Panc1 (cell line): ENCODE measurements at places on chromosomes 3 and 15.
A peak's percentile ranks its signal among the peaks of the same experiment; 100 is the strongest.

DNA sequence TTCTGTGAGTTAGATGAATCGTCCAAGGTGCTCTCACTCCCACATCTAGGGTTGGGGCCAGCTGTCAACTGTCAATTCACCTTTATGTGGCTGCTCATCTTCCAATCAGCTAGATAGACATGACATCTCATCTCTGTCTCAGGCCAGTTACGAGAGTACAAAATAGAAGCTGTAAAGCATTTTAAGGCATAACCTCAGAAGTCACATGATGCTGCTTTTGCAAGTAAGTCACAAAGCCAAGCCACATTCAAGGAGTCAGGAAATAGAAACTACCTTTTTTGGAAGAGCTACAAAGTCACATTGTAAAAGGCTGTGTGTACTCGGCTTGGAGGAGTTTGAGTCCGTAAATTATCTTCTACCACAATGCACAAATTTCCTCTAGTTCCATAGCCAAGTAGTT is 5.1 kb upstream of the CCR1 start:
- DNase-seq = no peak

DNA sequence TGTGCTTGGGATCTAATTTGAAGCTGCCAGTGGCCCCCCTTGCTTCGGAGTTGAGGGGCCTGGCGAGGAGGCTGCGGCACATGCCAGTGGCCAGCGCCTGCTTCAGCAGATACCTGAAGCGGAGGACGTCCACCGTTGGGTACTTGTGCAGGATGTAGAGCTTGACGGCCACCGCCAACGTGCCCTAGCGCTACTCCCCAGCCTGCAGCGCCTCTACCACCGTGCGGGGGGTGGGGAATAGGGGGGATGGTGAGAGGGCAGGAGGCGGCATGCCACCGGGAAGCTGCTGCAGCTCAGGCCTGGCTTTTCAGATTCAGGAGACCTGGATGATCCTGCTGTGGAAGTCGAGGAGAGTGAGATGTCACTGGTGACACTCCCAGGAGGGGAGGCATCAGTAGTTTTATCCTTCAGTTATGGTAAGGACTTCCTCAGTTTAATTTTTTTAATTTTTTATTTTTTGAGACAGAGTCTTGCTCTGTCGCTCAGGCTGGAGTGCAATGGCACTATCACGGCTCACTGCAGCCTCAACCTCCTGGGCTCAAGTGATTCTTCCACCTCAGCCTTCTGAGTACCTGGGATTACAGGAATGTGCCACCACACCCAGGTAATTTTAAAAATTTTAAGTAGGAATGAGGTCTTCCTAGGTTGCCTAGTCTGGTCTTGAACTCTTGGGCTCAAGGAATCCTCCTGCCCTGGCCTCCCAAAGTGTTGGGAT is 150.6 kb upstream of the FRMD4B start:
- no peak for DNase-seq

- no peak for DNase-seq
These were observed 137.7 kb downstream of the TBC1D2B start for GRCh38 chr15:77939851-77940250.

- DNase-seq = no peak
These were observed 7.4 kb downstream of the CRYBG3 start for GRCh38 chr3:97829198-97829597.

DNA sequence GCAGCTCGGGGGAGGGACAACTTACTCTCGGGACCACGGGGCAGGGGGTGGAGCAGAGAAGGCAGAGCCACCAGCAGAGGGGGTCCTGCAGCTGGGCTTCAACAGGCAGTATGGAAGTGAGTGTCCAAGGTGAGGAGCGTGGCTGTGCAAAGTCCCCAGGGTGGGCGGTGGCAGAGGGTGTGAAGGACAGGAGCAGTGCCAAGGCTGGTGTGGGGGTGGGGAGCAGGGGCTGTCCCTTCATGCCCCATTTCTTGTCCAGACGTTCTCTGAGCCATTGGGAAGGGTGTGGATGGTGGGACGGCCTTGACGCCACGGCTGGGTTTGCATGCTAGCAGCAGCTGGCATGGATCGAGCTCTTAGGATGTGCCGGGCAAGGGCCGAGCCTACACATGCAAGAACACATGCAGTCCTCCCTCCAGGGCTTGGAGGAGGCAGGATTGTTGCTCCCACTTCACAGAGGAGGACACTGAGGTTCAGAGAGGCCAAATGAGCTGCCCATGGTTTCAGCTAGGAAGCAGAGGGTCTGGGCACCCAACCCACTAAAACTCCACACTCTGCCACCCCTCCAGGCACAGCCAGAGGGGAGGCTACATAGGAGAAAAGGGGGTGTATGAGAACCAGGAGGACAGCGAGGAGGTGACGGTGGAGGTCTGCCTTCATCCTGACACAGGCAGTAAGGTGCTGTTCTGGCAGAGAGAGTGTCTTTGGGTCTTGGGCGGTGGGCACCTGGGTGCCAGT is 93.6 kb downstream of the TBC1D2B start:
- DNase-seq = no peak

DNA sequence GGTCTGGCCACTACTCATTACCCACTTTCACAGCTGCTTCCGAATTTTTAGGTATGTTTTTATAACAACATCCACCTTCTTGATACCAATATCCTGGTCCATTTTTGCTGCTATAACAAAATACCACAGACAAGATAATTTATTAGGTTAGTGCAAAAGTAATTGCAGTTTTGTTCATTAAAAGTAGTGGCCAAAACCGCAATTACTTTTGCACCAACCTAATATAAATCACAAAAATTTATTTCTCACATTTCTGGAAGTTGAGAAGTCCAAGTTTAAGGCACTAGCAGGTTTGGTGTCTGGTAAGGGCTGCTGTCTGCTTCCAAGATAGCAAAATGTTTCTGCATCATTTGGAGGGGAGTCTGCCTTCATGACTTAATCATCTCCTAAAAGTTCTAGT is 624.7 kb upstream of the ALCAM start:
- DNase-seq = no peak

DNA sequence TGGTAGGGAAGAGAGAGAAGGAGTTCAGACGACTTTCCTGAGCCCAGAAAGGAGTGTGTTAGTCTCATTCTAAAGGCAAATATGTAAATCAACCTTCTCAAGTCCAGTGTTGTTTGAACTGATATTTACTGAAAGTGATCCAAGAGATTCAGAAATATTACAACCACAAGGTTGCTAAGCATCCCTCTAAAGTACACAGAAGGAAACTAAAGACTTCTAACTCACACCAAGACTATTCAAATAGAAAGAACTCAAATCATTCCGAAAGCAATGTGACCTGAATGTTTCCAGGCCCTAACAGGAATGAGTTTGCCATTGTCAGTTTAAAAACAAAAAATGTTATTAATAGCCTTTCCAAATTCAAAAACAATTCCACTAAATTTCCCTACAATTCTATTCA is 56.9 kb upstream of the VGLL3 start:
- no peak for DNase-seq

DNA sequence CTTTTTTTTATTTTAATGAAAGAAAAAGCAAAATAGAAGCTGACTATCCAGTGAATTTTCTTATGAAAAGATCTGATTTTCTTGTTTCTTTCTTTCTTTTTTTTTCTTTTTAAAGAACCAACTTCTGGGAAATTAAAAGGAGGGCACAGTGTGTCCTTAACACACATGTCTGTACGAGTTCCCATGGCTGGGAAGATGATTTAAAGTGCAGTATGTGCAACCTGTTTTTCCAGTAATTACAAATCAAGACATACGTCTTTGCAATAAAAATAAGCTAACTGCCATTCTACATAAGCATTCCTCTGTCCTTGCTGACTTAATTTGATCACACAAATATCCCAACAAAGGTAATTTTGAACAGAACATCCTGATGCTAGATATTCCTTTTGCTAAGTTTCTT is 416.1 kb downstream of the ROBO1 start:
- no peak for DNase-seq

- DNase-seq = no peak
These were observed 2.9 kb downstream of the DIPK2A start for GRCh38 chr3:143974271-143975238.

DNA sequence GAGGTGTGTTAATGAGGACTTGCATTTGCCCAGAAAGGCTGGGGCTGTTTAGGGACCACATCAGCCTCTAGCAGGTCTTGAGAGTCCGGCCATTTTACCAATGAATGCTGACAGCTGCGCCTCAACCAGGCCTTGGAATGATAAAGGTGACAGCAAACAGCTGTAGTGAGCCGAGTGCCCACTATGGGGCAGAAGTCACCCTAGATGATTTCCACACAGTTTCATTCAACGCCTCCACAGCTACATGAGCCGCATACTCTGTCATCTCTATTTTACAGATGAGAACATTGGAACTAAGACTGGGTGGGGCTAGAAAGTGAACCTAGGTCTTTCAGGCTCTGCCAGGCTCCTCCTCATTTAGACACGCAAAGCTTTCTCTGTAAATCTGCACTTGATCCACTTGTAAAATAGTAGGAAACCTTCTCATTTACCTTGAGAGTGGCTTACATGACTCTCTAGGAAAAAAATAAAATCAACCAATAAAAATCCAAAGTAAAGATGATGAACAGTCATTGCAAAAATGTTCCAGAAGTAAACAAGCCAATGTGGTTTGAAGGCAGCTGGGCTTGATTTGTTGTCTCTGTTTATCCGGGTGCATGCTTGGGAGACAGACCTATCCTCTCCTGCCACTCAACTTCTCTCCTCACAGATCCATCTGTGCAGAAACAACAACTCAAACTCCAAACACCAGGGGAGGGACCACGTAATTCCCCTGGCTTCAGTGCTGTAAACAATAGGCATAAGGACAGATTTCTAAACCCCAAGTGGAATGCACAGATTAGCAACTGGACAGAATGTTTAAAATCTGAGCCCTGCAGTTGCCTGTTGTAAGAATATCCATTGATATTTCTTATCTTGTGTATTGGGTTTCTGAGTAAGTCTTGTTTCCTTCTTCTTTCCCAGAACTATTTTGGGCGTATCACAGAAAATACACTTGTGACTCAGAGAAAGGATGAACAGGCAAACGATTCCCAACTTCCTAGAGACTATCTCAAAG is 31.5 kb upstream of the LDHAL6B start:
- peak; percentile 32 for DNase-seq

- DNase-seq = no peak
These were observed 175.9 kb downstream of the THRB start for GRCh38 chr3:24318677-24319287.

- DNase-seq = no peak
These were observed 34.2 kb upstream of the SIAH2 start for GRCh38 chr3:150797155-150797554.

DNA sequence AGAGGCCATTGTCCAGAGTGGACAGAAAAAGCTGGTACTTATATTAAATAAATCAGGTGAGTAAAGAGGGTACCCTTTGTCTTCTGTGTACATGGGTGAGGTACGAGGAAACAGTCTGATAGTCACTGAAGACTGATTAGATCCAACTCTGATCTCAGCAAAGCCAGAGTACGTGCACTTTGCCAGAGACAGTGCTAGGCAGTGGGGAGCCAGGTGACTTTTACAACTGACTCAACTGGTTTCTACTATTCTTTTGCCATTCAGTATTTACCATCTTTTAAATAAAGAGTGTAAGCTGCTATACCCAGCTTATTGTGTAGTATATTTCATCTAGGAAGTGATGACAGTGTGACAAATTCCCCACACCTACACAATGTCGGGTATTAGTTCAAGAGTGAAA is 3.3 kb downstream of the GNL3 start:
- no peak for DNase-seq

GRCh38 chr3:138492980-138493675 is 58.7 kb downstream of the ESYT3 start:
- no peak for DNase-seq

DNA sequence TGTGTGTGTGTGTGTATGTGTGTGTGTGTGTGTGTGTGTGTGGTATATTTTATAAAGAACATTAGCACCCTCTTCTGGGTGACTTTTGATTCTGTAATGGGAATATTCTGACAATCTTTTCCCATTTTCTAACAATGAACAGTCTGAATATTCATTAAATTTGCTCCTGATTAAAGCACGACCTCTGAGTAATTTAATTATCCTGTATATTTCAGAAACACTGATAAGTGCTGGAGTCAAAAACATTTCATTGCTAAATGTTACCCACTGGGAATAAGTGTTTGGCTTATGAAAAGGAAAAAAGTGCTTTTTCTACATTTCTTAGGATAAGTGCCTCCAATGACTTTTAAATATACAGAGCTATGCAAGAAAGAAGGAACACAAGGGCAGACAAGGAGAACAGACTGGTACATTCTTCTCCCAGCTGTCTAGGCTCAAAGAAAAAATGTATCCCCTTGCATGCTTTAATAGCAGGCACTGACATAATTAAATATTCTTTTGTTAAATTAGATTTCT is 32.3 kb upstream of the SYNPR start:
- no peak for DNase-seq

DNA sequence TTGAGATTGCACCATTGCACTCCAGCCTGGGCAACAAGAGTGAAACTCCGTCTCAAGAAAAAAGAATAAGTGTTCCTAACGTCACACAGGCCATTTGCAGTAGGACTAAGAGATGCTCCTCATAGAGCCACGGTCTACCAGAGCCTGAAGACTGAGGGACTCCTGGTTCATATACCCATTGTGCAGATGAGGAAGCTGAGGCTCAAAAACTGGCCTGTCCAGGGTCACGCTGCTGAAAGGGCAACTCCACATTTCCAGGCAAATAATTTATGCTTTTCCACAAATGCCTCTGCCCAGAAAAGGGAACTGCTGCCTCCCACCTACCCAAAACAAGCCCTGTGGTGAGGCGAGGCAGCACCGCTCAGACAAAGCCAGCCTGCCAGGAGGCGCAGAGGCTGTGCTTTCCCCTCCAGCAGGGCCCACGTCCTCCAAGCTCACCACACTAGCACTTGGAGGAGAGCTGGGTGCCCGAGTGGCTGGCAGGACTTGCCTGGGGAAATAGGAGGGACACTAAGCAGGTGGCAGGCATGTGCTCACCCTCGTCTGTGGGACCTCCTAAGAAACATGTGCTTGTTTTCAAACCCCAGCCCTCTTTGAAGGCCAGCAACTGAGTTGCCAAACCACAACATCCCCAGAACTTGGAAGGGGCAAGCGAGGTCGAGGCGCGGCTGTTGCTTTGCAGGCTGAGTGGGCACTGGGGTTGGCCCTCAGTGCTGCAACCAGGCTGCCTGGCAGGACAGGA is 195.6 kb downstream of the XXYLT1 start:
- no peak for DNase-seq

GRCh38 chr15:89114990-89115389 is 26.7 kb downstream of the ABHD2 start:
- DNase-seq = no peak

DNA sequence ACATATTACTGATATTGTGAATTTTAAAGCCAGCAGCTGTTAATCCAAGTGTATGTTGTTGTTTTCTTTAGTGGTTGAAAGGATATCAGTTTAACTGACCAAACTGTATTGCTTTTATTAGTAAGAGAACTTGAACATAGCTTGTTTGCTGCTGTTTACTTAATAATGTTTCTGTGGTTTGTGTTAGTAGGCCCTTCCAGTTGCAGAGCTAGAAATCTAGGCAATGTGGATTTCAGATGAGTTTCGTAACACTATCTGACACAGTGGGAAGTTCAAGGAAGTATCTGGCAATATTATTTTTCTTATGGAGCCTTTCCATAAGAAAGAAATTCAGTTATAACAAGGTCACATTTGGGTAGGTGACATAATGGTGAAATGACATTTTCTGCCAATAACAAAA is 18.5 kb downstream of the ZNF609 start:
- no peak for DNase-seq
